HepG2 (cell line): ENCODE measurements at places on chromosomes 5 and 9.
A peak's percentile ranks its signal among the peaks of the same experiment; 100 is the strongest.

GRCh38 chr5:149948993-149949392 is 4.4 kb upstream of the PDE6A start:
- DNase-seq, result no peak

DNA sequence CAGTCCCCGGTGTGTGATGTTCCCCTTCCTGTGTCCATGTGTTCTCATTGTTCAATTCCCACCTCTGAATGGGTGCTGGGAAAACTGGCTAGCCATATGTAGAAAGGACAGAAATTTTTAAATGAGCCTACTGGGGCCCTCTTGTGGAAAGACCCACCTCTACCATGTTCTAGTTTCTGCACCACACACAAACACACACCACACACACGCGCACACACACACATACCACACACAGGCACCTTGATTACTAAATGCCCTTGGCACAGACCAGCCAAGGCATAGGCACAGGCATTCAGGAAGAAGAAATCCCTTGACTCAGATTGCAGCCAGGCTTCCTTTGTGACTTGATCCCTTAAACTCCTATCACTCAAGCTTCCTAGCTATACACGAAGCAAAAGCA is 60.5 kb downstream of the SIL1 start:
- DNase-seq, result peak; percentile 16

- DNase-seq, result no peak
These were observed 335.0 kb downstream of the DEPDC1B start for GRCh38 chr5:60365001-60365400.

GRCh38 chr9:124884376-124884775 is 22.4 kb downstream of the ARPC5L start:
- DNase-seq, result no peak

DNA sequence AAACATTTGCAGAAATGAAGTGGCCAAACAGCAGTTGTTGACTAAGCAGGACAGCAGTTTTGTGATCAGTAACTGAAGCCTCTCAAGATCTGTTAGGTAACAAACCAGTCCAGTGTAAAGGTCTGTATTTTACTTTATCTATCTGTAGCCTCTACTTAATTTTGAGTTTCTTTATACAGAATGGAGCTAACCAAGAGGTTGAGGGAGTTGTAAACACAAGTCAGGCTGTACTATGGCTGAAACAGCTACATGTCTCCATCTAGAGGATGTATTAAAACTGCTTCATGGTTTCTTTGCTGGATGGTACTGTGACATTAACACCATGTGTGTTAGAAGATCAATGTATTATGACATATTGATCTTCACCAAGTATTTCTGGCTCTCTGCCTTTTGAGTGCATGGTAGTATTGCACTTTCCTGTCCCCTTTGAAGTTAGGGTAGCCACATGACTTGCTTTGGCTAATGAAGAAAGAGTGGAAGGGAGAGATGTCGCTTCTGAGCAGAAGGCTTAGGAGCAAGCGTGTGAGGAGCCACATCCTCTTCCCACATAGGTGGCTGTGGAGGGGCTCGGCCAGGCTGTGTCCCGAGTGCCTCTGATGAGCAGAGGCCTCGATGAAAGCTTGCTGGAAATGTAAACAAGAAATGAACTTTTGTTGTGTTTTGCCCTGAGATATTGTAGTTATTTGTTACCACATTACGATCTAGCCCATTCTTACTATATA is 105.6 kb upstream of the PCA3 start:
- DNase-seq, result peak; percentile 38

DNA sequence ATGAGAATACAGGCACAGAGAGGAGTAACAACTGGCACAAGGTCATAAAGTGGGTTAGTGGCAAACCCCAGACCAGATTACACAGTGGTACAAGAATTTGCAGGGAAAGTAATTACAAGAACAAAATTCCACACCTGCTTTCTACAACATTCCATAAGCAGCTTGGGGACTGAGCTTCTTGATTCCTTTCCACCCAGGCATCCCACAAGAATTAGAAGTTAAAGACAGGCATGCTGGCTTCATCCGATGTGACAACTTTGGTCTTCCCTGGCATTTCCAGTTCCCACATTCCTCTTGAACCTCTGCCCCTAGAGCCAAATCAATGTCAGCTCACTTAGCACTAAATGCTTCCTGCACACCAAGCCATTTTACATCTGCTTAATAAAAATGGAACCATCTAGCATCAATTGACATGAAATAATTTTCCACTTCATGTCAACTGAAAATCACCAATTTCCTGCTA is 435.8 kb upstream of the PAPPA start:
- DNase-seq, result no peak

GRCh38 chr5:171534043-171534895 is 114.8 kb downstream of the FGF18 start:
- no peak for DNase-seq

DNA sequence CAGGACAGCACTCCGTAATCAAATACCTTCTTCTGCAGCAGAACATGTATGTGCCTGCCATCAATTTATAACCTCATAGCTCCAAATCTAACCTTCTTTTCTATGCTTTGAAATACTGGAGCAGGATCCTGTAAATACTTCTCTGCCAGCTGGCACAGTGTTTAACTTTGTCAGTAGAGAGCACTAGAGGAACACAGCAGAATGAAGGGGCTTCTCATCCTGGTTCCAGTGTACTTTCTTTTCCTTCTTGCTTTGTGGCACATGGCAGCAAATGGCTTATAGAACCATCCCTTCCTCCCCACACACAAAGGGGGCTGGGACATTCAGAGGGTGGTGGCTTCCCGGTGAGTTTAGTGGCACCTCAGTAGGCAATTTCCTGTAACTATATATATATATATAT is 3.8 kb upstream of the FBXW11 start:
- DNase-seq, result peak; percentile 10

GRCh38 chr9:111301195-111301594 is 28.8 kb downstream of the OR2K2 start:
- no peak for DNase-seq

DNA sequence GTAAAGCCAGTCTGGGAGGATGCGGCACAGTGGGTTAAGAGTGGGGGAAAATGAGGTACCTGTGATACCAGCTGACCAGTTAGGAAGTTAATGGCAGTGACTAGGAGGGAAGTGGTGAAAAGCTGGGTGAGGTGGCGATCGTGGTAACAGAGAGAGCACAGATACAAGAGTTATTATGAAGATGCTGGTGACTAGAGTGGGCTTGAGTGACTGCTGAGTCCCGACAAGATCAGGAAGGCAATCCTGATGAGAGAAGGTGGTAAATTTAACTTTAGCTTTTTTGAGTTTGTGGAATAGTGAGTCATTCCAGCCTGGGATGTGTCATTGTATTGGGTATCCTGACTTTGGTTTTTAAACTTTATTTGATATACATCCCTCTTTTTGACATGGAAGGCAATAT is 38.8 kb downstream of the CMYA5 start:
- DNase-seq, result no peak

GRCh38 chr9:131649646-131650045 is 90.2 kb downstream of the RAPGEF1 start:
- no peak for DNase-seq

GRCh38 chr5:147303251-147303650 is 68.4 kb downstream of the STK32A start:
- DNase-seq, result no peak

- no peak for DNase-seq
These were observed 183.3 kb downstream of the SEC61B start for GRCh38 chr9:99405359-99405758.

- DNase-seq, result no peak
These were observed 351.5 kb downstream of the MED10 start for GRCh38 chr5:6026766-6027406.

- DNase-seq, result no peak
These were observed 503.6 kb downstream of the ELAVL2 start for GRCh38 chr9:23322392-23322791.

DNA sequence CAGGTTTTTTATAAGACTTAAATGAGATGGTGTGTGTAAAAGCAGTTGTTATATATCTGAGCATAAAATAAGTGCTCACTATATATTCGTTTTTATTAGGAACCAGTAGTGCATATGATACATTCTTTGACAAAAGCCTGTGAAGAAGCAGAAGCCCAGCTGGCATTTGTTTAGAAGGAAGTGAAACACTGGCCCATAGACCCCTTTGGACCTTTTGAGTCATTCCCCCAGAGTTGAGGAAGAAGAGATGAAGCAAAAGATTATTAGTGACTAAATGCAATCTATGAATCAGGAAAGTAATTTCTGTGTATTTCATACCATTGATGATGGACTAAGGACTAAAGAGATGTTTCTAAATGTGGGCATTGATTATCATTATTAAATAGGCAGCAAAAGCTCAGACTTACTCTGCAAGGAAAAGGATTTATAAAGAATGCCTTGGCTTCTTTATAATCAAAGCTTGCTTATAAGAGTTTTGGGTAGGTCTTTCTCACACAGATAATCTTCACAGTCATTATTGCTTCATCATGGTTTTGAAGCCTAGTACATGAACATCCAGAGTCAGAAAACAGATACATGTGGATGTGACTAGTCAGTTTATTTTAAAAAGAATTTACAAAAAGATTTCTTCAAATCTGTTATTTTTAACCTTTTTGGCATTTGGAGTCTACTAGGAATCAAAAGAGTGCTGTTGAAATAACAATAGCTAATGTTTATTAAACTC is 16.9 kb upstream of the FER start:
- DNase-seq, result no peak

DNA sequence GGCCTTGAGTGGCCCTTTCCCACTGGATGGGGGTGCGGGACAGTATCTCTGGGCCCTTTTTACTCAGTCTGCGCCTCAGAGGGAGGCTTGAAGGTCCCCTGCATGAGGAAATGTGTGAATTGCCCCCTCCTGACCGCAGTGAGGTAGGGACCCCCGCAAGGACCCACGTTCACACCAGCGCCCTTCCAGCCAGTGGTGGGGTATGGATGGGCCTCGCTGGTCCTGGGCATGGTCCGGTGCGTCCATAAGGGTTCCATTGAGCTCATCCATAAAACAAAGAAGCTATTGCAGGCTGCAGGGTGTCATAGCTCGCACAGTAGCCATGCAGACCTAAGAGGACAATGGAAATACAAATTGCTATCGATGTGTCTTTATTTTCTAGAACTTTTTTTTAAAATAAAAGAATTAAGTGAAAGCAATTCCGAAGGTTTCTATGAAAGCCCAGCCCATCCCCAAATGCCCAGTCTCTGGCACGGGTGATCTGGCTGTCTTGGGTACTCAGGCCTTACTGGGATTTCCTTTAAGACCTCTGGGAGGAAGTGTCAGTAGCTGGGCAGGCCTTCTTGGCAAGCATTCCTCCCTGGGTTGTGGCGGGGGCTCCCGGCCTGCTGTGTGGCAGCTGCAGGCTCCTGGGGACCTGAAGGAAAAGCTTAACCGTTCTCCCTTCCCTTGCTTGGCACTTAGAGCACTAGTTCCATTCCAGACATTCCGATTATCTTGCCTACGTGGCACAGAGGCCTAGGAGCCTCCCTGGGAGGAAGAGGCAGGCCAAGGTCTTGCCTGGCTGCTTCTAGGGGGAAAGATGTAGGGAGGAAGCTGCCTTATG is 1.5 kb upstream of the SEMA5A start:
- DNase-seq, result no peak
